ENCODE measurements at places on chromosomes 2 and 18.

DNA sequence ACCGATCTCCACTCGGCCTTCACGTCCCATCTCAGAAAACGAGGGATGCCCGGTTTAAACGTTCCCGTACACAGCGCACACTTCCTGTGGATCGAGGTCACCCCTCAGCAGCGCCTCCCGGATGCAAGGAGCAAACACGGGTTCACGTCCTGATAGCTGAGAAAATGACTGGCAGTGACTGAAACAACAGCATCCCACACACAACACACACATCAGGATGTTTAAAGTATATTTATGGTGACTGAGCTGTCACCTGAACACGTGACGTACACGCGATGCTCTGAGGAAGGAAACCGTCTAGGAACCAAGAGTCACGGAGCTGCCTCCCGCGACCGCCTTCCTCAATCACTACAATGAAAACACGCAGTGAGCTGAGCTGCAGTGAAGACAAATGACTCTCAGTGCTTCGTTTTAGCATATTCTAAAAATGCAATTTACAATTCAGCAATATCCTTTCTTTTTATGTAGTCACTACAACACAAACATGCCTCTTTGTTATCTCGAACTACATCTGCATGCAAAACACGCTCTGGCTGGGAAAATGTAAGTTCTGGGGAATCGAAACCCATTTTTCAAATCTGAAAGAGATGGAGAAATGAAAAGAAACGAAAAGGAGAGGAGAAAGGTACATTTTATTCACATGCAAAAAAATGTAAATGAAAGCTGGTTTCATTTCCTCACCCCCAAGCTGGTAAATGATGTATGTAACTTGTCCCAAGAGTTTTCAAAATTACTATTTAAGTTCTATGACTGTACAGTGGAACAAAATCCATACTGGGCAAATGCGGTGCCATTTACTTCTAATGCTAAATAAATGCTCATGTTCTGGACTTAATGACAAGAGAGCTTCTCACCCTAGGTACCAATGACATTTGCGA is 19.8 kb downstream of the HDAC4 start:
- no peak for DNase-seq

DNA sequence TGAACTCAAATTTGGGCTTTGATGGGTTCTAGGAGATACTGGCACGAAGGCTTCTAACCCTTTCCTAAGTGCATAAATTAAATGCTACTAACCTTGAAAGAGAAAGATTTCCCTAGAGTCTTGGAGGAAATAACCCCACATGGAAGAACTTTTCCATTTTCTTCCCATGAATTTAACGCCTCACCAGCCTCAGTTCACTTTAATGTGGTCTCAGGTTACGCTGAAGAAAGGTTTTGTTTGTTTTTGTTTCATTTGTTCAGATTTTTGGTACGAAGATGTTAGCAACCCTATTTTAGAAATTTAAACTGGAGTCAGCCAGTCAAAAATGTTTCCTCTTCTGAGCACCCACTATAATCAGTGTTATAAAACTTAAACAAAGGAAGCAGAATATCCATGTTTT is 30.7 kb downstream of the METTL4 start:
- no peak for DNase-seq

DNA sequence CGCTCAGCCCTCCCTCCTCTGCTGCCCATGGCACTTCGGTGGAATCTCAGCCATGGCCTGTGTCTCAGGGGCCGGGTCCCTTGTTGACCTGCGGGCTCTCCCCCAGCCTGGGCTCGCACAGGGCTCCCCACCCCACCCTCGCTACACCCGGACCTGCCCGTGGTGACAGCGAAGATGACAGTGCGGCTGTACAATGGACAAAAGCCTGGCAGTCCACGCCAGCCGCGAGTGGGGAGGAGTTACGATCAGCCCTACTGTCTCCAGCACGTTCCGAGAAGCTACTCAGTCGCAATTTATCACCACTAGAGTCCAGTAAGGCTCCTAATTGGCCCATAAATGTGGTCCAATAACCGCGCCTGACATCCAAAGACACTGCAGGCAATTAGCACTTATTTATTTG is 31.6 kb downstream of the GBX2 start:
- DNase-seq, result no peak

DNA sequence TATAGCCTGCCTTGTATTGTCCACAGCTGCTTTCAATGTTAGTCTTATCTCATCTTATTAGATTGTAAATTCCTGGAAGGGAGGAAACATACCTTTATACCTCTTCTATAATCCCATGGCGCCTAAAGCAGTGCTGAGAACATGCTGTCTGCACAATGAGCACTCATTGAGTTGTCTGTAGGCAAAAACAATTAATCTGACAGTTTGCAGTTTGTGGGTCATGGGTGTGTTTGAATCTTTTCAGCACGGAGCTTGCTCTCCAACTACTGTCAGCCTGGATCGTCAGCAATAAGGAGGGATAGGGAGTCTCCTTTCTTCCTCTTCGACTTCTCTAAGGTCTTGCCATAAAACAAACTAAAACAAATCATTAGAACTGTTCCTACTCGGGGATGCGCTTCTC is 26.5 kb upstream of the GREB1L start:
- no peak for DNase-seq

DNA sequence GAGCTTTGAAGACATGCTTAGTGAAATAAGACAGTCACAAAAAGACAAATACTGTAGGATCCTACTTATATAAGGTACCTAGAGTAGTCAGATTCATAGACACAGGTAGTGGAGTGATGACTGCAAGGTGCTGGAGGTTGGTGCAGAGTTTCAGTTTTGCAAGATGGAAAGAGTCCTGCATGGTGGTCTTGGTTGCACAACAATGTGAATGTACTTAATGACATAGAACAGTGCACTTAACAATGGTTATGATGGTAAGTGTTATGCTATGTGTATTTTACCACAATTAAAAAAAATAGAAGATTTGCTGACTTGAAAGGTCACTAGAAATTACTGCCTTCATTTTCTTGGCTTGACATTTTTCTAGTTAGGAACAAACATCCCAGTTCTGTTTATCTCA is 9.5 kb downstream of the CERS6 start:
- no peak for DNase-seq

DNA sequence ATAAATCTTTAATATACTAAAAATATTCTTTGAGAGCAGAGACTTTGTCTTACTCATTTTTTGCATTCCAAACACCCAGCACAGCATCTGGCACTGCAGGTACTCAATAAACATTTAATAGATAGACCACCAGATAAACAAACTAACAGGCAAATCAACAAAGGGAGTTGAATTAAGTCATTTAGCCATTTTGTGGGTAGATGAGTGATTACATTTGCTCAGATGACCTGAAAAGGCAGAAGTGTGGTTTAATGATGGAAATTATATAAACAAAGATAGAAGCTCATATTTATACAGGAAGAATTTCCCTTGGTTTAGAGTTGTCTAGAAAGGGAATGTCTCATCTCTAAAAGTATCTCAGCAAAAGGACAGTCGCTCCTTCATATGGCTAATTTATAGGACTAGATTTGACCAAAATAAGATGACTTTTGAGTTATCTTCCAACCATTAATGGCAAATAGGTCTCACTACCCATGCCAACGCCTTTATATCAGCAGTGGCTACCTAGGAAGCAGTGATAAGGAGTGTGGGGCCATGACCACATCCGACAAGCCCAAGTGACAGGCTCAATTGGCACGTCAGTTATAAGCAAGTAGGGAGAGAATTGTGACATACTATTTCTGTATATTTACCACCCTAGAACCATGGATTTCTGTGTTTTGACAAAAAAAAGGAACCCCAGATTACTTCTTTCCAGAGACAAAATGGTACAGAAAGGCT is 173.5 kb downstream of the ATAD2B start:
- DNase-seq, result no peak

DNA sequence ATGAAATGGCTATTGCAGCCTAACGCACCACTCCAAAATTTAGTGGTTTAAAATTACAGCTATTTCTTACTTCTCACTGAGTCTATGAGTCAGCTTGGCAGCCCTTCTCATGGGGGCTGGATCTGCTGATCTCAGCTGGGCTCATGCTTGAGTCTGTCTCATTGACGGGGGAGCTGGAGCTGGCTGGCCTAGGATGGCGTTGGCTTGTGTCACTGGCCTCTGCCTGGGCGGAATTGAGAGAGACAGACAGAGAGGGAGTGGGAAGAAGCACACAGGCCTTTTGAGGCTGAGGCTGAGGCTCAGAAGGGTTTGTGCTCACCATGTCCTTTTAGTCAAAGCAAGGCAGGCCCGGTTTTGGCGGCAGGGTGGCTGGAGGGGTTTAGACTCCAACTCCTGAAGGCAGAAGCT is 412.1 kb upstream of the MYT1L start:
- peak; percentile 10 for DNase-seq

All from GOT3 (cell line).